ENCODE measurements at places on chromosomes 5 and 9. TPM values are rescaled to one million over a fixed set of nuclear protein-coding genes. Genes with fewer than 3 reads are reported as not detected.

Gene MYMK
- polyA plus RNA-seq = 0.26 TPM

Gene ANKRD55
- 9.6 TPM for polyA plus RNA-seq

Gene SARDH
- polyA plus RNA-seq = 10.1 TPM

Gene SLC27A6
- 2.0 TPM for polyA plus RNA-seq

Gene FAM78A
- 5.1 TPM for polyA plus RNA-seq

Gene TAF1L
- not detected for polyA plus RNA-seq

Gene FAM151B
- 4.2 TPM for polyA plus RNA-seq

Gene CLIC3
- polyA plus RNA-seq = 0.35 TPM

Gene HAVCR2
- polyA plus RNA-seq = 8.9 TPM

Gene FAM200C
- polyA plus RNA-seq = 13.3 TPM

Gene SLC6A19
- polyA plus RNA-seq = 0.39 TPM

Gene STPG3
- 0.32 TPM for polyA plus RNA-seq

Gene TPPP
- polyA plus RNA-seq = 64.0 TPM

Gene DND1
- polyA plus RNA-seq = not detected
